ENCODE measurements at places on chromosomes 3 and 15.

DNA sequence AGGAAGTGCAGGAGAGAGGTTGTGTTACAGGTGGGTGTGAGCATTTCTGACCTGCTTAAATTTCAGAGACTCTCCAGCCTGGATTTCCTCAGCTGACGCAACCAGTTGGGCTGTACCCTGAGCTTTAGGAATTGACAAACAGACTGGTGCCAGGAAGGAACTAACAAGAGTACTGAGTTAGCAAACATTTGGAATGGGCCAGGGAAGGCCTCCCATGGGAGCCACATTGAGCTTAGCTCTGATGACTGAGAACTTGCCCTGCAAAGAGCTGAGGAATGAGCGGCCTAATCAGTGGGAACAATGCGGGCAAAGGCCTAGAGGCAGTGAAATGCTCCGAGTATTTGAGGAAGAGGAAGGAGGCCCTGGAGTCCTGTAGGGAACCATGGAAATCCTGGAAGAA, 254.2 kb downstream of the FEZF2 start:
- DNase-seq: peak; percentile 11

GRCh38 chr15:91936182-91936775, 82.8 kb downstream of the SLCO3A1 start:
- no peak for DNase-seq

DNA sequence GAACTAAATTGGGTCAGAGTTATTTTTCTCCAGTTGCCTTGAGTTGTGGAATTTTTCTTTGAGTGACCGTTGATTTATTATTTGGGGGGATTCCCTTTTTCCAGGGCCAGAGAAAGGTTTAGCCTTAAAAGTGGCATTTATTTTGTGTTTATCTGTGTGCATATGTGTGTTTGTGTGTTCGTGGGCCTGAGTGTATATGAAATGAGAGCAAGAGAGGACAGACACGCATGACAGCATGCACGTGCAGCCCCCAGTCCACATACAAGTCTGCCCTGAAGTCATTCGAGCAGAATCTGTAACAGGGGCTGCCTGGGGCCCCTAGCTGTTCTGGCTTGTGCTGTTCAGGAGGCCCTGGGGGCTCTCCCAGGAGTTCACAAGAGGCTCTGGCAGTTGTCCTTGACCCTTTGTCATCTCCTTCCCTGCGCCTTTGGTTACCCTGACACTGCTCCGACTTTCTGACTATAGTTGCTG, 18.3 kb upstream of the TRAK1 start:
- DNase-seq: no peak

- DNase-seq: peak; percentile 75
These were observed 5.5 kb upstream of the GP5 start for GRCh38 chr3:194404365-194405140.

DNA sequence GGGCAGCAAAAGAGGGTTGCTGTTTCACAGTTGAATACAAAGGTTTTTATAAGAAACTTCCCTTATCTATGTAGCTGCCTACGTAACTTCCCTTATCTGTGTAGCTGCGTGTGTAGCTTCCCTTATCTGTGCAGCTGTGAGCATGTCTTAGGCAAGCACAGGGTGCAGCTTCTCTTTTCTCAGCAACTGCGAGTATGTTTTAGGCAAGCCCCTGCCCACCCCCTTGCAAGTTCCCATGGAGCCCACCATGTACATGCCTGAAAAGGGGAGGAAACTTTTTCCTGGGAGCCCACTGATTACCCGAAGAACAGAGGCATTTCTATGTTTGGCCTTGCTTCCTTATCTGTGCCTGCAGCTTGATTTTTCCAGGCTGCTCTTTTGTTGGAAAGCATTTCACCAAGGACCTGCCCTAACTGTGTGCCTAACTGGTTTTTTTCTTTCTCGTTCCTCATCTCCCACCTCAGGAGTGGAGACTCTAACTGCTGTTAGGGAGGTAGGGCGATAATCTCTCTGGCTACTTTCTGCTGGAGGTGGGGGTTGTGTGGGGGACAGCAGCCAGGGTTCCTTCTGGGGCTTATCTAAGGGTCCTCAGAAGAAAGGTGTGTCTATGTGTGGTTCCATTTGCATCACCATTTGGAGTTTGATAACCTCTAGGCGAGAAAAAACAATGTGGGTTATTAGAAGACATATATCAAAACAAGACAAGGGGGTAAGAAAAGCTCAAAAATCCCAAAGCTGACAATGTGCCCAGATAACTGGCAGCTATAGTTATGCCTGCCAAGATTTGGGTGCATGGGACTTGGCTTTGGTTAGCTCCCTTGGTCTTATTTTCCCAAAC, 26.0 kb downstream of the SORD start:
- DNase-seq: peak; percentile 90

DNA sequence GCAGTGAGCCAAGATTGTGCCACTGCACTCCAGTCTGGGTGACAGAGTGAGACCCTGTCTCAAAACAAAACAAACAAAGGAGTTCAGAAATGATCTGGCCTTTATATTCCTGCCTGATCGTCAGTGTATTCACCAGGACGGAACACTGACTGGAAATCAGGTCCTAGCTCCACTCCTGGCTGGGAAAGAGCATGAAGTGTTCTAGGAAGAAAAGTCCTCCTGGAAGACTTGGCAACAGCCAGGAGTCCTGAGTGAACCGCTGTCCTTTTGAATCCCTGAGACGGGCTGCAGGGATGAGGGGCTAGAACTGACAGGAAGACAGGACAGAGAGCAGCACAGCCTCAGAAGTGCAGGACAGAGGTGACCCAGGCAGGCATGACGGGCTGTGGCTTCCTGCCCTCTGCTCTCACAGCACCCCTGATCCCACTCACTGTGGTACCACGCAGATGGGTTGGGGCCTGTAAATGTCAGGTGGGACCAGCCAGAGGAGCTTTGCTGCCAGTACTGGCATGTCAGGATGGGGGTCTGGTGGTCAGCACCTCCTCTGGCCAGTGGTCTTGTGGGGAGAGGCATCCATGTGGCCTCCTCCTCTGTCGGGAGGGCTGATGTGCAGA, 23.5 kb downstream of the FAN1 start:
- DNase-seq: no peak

DNA sequence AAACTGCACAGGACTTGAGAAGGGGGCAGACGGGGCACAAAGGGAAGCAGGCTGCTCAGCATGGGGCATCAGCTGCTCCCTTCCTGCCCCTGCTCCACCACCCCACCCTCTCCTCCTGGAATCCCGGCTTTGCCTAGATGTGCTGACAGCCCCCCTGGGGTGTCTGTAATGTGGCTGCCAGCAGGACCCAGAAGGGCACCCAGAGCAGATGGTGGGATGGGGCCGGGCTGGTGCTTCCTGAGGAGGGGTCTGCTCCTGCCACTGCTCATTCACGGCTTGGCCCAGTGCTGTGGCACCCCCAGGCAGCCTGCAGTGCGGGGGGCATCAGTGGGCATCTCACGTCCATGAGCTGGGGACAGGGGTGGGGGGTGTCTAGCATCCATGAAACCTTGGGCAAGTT, 10.2 kb downstream of the H1-8 start:
- no peak for DNase-seq

GRCh38 chr3:14253707-14254382, 75.2 kb downstream of the LSM3 start:
- no peak for DNase-seq

DNA sequence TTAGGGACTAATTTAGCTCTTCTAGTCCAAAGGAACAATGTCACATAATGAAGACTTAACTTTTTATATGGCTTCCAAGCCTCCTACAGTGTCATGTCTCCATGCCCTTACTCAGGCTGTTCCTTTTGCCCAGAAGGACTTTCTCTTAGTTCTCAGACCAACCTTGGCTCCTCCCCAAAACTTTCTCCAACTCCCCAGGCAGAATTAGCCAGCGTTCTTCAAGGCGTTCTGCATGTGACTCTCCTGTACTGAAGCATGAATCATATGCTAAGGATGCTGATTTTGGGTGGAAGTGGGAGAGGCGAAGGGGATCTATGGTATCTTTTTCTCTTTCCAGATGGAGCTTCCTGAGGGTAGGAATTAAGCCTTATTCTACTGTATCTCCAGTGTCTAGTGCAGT, 335.1 kb upstream of the ICE2 start:
- DNase-seq: no peak

DNA sequence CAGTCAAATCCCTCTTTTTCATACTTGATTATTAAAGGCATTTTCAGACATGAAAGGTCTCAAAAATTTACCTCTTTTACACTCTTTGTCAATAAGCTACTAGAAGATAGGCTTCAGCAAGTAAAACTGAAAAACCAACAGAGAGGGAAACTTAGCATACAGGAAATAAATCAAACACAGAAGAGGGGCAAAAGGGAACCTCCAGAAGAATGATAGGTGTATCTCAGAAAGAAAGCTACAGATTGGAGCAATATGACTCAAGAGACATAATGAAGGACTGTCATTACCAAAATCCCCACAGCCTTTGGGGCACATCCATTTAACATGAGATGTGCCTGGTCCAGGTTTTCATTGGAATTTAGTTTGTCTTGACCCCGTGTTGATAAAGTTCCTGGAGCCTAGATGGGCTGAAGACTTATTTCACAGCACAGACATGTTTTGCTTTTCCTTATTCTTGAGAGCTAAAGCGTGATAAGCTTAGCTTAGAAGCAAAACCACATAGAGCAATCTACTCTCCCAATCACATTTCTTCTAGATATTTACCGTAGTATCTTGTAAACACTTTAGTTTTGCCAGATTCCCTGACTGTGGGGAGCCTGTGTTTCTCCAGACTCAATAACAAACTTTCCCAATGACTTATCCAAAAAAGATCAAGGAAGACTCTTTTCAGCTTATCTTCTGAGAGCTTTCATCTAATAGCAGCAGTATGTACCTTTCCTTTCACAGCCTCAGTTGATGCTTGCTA, 11.7 kb downstream of the LRRFIP2 start:
- DNase-seq: no peak

DNA sequence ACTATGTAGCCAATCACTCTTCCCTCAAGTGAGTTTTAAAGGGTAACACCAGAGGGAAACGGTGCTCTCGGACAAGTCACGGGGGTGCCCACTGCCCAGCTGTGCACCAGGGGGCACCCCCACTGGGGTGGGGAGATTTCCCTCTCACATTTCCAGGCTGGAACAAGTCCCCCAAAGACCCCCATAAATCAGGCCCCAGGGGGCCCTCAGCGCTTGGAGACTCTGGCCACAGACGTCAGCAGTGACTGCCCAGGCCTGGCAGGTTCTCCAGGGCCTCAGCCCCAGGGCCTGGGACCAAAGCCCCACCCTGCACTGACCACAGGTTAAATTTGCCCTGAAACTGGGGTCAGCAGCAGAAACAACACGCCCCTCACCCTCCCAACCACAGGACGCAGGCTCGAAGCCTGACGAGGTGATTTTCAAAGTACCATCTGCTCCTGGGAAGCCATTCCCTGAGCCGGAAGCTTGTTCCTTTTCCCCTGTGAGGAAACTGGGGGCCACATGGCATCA, 17.0 kb downstream of the XXYLT1 start:
- no peak for DNase-seq

Measured in fibroblast of pulmonary artery (primary cell).